Endothelial cell of umbilical vein (primary cell): ENCODE measurements at places on chromosomes 12 and 14. TPM values are rescaled to one million over a fixed set of nuclear protein-coding genes. Genes with fewer than 3 reads are reported as not detected.
A peak's percentile ranks its signal among the peaks of the same experiment; 100 is the strongest.

STAC3 gene
- 0.55 and 1.0 TPM in 2 replicates for total RNA-seq

GPR84 gene
- not detected in 2 replicates for total RNA-seq

CNOT2 gene
- total RNA-seq = 79.1 and 79.7 TPM in 2 replicates

DNA sequence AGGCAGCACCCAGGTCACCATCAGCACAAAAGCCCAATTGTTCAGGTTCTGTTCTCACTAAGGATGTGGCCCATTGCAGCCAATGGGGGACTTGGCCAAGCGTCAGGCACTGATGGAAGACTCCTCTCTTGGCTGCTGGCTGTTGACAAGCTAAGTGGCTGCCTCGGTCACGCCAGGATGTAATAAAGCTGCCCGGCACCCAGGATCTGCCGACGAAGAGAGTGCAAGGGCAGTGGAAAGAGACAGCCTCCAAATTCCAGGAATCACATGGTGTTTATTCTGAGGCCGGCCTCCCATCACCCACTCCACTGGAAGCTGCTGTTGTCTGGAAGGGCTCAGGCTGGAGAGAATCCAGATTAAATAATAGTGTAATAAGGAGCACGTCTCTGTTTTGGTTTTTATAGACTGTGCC, 451.8 kb upstream of the TBX3 start:
- no peaks in the 10 kb centered on the region for H3K4me1 ChIP-seq
- H3K27ac ChIP-seq = no peak overlapping the region
- no peak for DNase-seq
- no peak overlapping the region for H3K4me3 ChIP-seq
- H3K27me3 ChIP-seq = no peaks in the 10 kb centered on the region

- H3K36me3 ChIP-seq = no peaks in the 10 kb centered on the region
- no peak for DNase-seq
- no peak overlapping the region for H3K27ac ChIP-seq
- H3K27me3 ChIP-seq = no peaks in the 10 kb centered on the region
- H3K4me3 ChIP-seq = no peak overlapping the region
- no peaks in the 10 kb centered on the region for H3K4me1 ChIP-seq
Observed at GRCh38 chr12:58523360-58523759, 396.9 kb downstream of the LRIG3 start.

DNA sequence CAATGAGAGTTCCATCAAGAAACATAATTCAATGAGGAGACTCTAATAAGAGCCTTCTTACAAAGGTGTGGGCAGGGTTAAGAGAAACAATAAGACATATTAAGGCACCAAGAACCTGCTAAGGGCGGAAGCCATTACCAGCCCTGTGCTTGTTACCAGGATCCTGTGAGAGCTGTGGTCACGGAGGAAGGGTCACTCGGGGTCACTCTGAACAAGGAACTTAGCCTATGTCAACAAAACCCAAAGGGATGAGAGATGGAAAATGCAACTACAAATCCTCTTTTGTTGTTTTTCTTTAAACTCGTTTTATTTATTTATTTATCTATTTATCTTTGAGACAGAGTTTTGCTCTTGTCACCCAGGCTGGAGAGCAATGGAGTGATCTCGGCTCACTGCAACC, 460.4 kb upstream of the CCDC196 start:
- H3K27me3 ChIP-seq = no peaks in the 10 kb centered on the region
- H3K27ac ChIP-seq = no peak overlapping the region
- H3K4me1 ChIP-seq = no peaks in the 10 kb centered on the region
- no peak overlapping the region for H3K4me3 ChIP-seq
- H3K36me3 ChIP-seq = no peaks in the 10 kb centered on the region

DNA sequence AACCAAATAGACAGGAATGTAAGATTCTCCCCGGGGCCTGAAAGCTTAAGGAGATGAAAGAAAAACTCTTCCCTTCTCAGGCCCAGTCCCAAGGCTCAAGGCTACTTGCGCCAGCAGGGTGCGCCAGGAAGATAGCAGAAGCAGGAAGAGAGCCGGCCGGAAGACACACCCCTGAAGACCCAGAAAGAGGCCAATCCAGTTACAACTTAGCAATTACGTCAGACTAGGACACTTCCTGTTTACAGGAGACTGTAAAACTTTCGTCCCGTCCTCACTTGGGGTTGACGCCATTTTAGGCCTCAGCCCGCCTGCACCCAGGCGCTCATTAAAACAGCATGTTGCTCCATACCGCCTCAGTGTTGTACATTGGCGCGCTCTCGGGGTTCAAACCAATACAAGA, 9.4 kb downstream of the COX16 start:
- H3K4me1 ChIP-seq = no peaks in the 10 kb centered on the region
- no peak for DNase-seq
- no peaks in the 10 kb centered on the region for H3K27me3 ChIP-seq
- H3K27ac ChIP-seq = no peak overlapping the region

DNA sequence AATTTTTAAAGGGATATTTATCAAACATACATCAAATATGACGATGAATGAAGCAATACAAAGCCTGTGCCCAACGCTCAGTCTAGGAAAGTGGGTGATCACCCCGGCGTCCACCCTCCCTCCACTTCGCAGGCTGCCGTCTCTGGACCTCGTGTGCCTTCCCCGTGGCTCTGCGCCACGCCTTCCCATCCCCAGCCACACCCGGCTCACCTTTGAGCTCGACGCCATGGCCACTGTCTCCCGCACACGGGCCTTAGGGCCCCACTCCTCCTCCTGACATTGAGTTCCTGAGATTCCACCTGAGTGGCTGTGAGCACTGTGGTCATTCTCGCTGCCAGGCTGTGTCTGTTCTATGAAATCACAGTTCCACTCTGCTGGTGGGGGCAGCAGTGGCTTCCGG, 56.7 kb downstream of the GALNT9 start:
- no peaks in the 10 kb centered on the region for H3K27me3 ChIP-seq
- no peaks in the 10 kb centered on the region for H3K36me3 ChIP-seq
- no peak overlapping the region for H3K4me3 ChIP-seq
- no peak for DNase-seq
- H3K4me1 ChIP-seq = no peaks in the 10 kb centered on the region
- H3K27ac ChIP-seq = no peak overlapping the region

GRCh38 chr12:104577581-104577981, 120.8 kb downstream of the CHST11 start:
- no peaks in the 10 kb centered on the region for H3K4me1 ChIP-seq
- H3K27ac ChIP-seq = no peak overlapping the region
- H3K4me3 ChIP-seq = no peak overlapping the region
- no peaks in the 10 kb centered on the region for H3K36me3 ChIP-seq

GRCh38 chr14:49966304-49966809, 73.5 kb downstream of the ARF6 start:
- no peaks in the 10 kb centered on the region for H3K36me3 ChIP-seq
- H3K4me3 ChIP-seq = no peak overlapping the region
- H3K4me1 ChIP-seq = peaks cover 12% of the 10 kb centered on the region
- no peak for DNase-seq

GRCh38 chr12:52787324-52788191, 8.4 kb downstream of the KRT3 start:
- no peak for DNase-seq
- H3K4me1 ChIP-seq = no peaks in the 10 kb centered on the region
- no peak overlapping the region for H3K27ac ChIP-seq
- H3K4me3 ChIP-seq = no peak overlapping the region
- no peaks in the 10 kb centered on the region for H3K36me3 ChIP-seq
- peaks cover 17% of the 10 kb centered on the region for H3K27me3 ChIP-seq

GRCh38 chr14:85142982-85143381, 387.0 kb upstream of the FLRT2 start:
- H3K4me3 ChIP-seq = no peak overlapping the region
- H3K27me3 ChIP-seq = no peaks in the 10 kb centered on the region
- no peaks in the 10 kb centered on the region for H3K36me3 ChIP-seq

GRCh38 chr12:93497456-93497855, 30.1 kb downstream of the MRPL42 start:
- H3K4me1 ChIP-seq = peaks cover 2% of the 10 kb centered on the region
- no peak overlapping the region for H3K4me3 ChIP-seq
- peaks cover 13% of the 10 kb centered on the region for H3K36me3 ChIP-seq

GRCh38 chr12:96236221-96236822, 42.1 kb downstream of the ELK3 start:
- H3K4me1 ChIP-seq = peaks cover 82% of the 10 kb centered on the region
- no peaks in the 10 kb centered on the region for H3K27me3 ChIP-seq
- peaks cover 48% of the 10 kb centered on the region for H3K36me3 ChIP-seq
- no peak overlapping the region for H3K4me3 ChIP-seq
- peak overlapping the region; percentile 86 for H3K27ac ChIP-seq

- H3K4me3 ChIP-seq = peak overlapping the region; percentile 44
- peaks cover 5% of the 10 kb centered on the region for H3K4me1 ChIP-seq
- DNase-seq = peak; percentile 81
- no peaks in the 10 kb centered on the region for H3K36me3 ChIP-seq
- peak overlapping the region; percentile 58 for H3K27ac ChIP-seq
Observed at GRCh38 chr12:10153271-10154144, 18.4 kb downstream of the OLR1 start.

GRCh38 chr14:22164616-22165015, 424.4 kb downstream of the DAD1 start:
- peak; percentile 32 for DNase-seq
- H3K36me3 ChIP-seq = no peaks in the 10 kb centered on the region
- no peak overlapping the region for H3K27ac ChIP-seq
- no peak overlapping the region for H3K4me3 ChIP-seq
